Fibroblast of skin of abdomen (primary cell): ENCODE measurements at places on chromosomes 7 and 10.
A peak's percentile ranks its signal among the peaks of the same experiment; 100 is the strongest.

- no peak for DNase-seq
Measured at GRCh38 chr7:67781841-67782240, 785.2 kb downstream of the TYW1 start.

DNA sequence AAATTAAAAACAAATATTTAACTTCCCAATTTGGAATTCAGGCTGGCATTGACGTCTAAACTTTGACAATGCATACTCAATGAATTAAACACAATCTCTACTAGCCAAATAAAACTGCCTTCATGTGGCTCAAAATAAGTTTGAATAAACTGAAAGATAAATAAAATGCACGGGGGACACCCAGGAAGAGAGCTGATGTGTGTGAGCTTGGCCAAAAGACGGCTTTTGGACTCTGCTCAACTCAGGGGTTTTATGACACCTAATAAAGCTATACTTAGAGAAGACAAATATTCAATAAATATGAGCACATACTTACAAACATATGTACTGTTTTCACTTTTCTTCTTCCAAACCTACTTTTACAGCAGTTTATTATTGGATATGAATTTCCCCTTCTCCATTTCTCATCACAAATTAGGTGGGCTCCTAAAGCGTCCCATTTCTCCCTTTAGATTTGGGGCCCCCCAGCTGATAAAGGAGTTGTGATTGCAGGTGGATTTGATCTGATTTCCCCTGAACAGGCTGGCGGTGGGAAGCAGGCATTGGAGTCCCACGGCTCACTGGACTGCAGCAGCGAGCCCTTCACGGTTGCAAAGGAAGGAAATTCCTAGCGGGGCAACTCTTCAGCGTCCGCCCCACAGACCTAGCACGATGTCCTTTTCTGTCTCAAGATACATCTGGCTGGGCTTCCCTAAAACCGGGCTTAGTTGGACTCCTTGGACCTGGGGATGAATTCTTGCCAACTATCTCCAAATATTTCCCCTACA is 79.6 kb downstream of the INSIG1 start:
- DNase-seq: no peak

GRCh38 chr10:115321360-115321759 is 228.2 kb downstream of the ATRNL1 start:
- no peak for DNase-seq

- DNase-seq: peak; percentile 51
Measured at GRCh38 chr7:36820527-36821170, 96.4 kb upstream of the AOAH start.

- no peak for DNase-seq
Measured at GRCh38 chr10:32263300-32263699, 83.7 kb downstream of the EPC1 start.

GRCh38 chr7:42414941-42415505 is 178.0 kb upstream of the GLI3 start:
- DNase-seq: peak; percentile 51

DNA sequence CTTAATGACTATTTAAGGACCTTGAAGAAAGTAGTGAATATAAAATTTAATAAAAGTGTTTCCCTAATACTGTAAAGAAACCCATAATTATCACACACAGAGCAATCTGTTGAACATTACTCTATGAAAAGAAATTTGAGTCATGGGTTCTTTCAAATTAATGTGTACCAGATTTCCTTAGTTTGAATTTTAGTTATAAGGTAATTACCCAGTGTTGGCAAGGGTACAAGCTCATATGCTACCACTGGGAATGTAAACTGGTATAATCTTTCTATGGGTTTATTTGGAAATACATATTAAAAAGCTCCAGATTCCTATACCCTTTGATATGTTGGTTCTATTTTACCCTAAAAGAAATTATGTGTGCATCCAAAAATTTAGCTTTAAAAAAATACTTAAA is 22.9 kb downstream of the PANK1 start:
- no peak for DNase-seq

DNA sequence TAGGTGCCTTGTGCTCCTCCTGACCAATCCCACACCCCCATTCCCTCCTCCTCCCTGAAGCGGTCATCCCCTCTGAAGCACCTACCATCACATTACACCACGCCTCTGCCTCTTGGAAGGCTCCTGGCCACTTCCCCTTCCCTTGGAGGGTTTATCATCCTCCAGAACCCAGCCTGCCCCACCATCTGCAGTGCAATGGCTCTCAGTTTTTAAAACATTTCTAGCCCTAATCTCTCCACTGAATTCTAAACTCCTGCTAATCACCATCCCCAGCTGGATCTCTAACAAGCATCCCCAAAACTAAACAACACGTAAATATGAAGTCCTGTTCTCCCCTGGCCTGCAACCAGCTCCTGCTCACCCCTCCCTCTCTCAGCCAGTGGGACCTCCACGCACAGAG is 70.6 kb downstream of the PIP4K2A start:
- no peak for DNase-seq

- DNase-seq: no peak
Measured at GRCh38 chr10:34762156-34762555, 52.9 kb downstream of the PARD3 start.

DNA sequence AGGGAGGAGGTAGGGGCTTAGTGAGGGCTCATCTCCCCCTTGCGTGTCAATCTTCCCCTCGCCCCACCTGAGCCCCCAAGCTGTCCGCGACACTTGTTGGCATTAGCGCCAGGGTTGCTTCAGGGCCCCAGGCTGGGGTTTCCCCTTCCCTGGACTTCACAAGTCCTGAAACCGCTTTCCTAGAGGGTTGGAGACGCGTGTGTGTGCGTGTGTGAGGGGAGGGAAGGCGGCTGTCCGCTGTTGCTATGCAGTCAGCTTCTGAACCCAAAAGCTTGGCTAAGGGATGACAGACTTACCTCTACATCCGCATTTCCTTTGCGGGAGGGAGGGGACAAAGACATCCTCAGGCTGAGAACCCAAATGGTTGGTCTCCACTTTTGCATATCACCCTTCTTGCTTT is 803 bp downstream of the GOLGA7B start:
- no peak for DNase-seq

- DNase-seq: no peak
Measured at GRCh38 chr7:128017862-128018845, 13.1 kb downstream of the LRRC4 start.
